PC-9 (cell line): ENCODE measurements at places on chromosomes 12 and 14. TPM values are rescaled to one million over a fixed set of nuclear protein-coding genes. Genes with fewer than 3 reads are reported as not detected.

The MED13L gene
- total RNA-seq: 89.5 and 101 TPM in 2 replicates

The COX6A1 gene
- 433 and 556 TPM in 2 replicates for total RNA-seq

The GARIN6 gene
- not detected in 2 replicates for total RNA-seq

The ATF1 gene
- total RNA-seq: 29.8 and 37.9 TPM in 2 replicates

The IFNG-AS1 gene
- not detected in 2 replicates for total RNA-seq

- DNase-seq: no peak
These were observed 63.1 kb upstream of the RIN3 start for GRCh38 chr14:92450351-92451070.

DNA sequence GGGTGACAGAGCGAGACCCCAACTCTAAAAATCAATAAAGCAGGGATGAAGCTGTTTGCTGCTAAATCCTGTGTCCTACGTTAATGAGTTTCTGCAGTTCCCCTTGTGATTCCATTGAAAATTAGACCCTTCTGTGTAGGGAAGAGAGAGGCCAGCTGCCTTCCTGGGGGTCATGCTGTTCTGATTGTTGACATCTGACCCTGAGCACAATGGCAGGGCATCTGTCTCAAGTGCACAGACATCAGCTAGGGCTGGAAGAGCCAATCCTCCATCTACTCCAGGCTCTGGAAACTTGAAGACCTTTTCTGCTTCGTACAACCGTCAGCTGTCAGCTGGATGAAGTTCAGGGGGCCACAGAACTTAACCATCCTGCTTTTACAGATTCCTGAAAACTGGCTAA lies 10.1 kb downstream of the FBXL14 start:
- DNase-seq: peak; percentile 26

DNA sequence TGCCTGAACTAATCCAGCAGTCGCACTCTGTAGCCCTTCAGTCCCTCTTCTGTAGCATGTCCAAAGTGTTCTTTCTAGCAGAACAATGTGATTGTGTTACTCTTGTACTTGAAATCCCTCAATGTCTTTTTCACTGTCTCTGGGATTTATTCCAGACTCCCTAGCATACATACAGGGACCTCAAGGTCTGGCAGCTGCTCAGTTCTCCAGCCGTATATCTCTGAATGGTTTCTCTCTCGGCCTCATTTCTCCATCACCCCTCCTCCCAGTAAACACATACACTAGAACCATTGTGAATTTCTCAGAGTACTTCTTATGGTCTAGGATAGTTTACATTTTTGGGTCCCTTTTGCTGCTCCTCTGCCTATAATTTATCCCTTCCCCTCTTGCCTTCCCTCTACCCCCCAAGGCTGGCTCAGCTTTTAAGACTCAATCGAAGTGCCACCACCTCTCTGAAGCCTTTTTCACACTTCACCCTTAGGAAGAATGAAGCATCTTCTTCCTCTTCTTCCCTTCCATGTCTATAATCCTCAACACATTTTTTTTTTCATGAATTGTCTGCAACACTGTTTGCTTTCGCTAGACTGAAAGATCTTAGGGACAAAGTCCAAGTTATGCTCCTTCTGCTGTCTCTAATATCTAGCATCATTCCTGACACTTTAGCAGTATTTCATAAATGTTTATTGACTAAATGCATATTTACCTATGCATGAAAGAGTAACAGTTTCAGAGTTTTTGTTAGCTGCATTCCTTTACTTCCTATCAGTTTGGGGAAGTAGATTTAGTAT lies 446.1 kb downstream of the ZFP36L1 start:
- DNase-seq: no peak

DNA sequence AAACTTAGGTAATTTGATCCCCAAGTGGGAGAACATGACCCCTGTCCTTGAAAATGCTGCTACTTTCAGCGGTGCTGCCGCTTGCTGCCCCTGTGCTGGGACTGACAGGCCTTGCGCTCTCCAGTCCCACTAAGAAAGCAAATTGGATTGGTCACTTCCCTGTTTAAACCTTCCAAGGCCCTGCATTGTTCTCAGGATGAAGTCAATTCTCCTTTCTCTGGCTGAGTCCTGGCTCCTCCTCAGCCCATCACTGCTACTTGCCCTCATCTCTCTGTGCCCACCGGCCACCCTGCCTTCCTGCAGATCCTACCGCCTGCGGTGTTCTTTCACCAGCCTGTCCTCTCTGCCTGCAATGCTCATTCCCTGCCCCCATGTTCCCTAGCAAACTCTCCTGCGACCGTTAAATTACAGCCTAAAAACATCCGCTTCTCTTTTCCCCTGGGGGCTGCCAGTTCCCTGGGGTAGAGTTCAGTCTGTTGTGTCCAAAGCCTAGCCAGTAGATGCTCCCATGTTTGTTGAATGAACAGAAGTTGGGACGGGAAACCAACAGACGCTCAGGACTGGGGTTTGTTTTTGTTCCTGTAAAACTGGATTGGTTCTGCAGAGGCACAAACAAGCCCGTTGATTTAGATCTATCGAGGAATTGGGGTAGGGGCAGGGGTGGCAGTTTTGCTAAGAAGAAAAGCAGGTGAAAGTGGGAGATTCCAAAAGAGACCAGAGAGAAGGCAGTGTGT lies 127.3 kb upstream of the HIF1A start:
- DNase-seq: no peak

- peak; percentile 71 for DNase-seq
These were observed 62.1 kb upstream of the KIF21A start for GRCh38 chr12:39505023-39505422.

- DNase-seq: no peak
These were observed 1542.6 kb downstream of the AACS start for GRCh38 chr12:126607867-126608266.

GRCh38 chr14:100049220-100049619 lies 16.0 kb upstream of the EVL start:
- no peak for DNase-seq

DNA sequence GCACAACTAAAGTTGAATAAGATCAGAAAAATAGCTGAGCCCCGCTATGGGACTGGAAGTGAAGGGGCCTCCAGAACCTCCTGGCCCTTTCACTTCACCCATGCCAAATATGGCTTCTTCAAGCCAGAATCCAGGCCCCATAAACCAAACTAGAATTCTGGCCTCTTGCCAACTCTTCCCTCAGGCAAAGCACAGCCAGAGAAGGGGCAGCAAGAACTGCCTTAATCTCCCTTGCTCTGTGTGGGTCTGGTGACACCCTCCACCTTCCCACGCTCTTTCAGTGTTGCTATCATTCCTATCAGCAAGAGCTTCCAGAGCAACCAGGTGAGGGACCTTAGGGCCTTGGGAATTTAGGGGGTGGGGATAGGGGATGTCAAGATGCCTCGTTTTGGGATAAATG lies 3.1 kb upstream of the PNMA1 start:
- no peak for DNase-seq

GRCh38 chr12:2959192-2959504 lies at the start of gene TEAD4:
TSS of gene TEAD4 (plus strand) at chr12:2959397.
- DNase-seq: peak; percentile 76

GRCh38 chr14:42277840-42278239 lies 671.2 kb downstream of the LRFN5 start:
- DNase-seq: no peak

DNA sequence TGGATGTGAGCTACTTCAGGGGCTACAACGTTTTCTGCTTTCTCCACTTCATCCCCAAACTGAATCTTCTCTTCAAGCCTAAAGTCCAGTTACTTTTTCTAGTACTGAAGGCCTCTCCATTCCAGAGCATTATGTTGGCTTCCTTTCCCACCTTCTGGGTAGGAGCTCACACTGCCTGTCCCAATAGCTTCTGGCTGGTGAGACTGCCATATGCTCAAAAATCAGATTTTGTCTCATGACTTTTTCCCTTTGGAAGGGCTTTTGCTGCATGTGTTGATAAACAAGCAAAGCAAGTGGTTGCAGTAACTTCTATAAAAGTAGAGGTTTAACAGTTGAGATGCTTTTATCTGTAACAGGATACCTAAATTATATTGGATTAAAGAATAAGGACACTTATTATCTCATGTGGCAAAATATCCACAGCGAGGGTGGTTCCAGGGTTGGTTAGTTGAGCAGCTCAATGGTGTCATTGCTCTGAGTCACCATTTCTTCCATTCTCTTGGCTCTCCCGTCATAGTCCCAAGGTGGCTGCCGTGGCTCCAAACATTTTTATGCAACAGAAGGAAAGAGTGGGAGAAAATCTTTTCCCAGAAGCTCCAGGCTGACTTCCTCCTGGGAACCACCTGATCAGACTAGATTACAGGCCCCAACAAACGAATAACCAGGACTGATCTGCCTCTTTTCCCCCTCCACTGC lies 15.1 kb upstream of the PPFIBP1 start:
- no peak for DNase-seq

GRCh38 chr12:1318327-1319031 lies 275.9 kb downstream of the FBXL14 start:
- DNase-seq: peak; percentile 49

- DNase-seq: peak; percentile 53
These were observed 12.4 kb downstream of the MGST1 start for GRCh38 chr12:16359512-16360491.

DNA sequence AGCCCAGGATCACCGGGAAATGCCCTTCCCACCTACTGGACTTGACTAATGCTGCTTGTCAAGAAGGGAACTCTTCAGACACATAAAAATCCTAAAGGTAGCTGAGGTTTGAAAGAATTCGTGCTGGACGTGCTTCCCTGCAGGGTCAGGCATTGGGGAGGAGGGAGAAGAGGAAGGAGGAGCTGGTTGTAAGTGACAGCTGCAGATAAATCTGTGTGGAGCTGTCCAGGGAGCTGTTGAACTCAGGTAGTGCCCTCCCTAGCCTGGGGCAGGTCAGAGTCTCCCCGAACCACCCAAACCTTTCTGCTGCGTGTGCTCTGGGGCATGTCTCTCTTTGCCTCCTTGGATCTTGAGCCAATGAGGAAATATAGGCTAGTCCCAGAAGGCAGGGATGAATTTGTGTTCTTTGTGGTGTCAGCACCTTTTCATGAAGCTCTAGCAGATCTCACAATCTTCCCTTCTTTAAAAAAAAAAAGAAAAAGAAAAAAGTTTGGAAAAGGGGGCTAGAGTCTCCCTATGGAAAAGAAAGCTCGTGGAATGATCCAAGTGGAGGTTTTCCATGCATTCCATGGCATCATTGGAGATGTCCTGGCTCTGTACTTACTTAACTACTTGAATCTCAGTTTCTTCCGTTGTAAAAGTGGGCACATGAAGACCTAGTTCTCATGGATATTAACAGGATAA lies 23.6 kb upstream of the FOS start:
- peak; percentile 85 for DNase-seq
